ENCODE measurements at places on chromosomes 12 and 14.

GRCh38 chr12:124352839-124353238 is 57.9 kb downstream of the RFLNA start:
- no peak for DNase-seq

- DNase-seq = no peak
Observed at GRCh38 chr12:470133-470532, 10.4 kb downstream of the B4GALNT3 start.

- DNase-seq = no peak
Observed at GRCh38 chr12:52082669-52082987, 3.1 kb downstream of the SMIM41 start.

DNA sequence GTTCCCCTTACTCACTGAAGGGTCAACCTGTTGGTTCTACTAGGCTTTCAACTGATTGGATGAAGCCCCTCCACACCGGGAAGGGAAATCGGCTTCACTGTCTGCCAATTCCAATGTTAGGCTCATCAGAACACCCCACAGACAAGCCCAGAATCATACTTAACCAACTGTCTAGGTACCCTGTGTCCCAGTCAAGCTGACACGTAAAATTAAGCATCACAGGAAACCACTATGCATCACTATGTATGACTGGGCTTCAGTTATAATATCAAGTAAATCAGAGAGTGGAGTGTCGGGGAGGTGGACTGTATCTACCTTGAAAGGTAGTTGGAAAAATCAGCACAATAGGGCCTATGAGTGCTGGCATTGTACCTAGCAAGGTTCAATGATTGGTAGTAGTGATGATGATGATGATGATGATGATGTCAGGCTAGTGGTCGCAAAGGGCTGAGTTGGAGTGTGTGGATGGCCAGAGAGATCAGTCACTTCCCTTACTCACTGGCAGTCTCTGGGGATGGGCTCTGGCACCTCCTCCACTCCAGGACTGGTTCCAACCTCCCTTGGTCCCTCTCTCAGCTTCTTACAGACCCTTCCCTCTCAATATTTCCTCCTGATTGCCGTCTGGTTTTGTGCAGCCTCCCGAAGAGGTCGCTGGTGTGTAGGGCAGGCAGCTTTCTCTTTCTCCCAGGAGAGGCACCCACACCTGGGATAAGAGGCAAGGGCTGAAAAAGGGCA is 3.3 kb upstream of the ATG101 start:
- DNase-seq = no peak

DNA sequence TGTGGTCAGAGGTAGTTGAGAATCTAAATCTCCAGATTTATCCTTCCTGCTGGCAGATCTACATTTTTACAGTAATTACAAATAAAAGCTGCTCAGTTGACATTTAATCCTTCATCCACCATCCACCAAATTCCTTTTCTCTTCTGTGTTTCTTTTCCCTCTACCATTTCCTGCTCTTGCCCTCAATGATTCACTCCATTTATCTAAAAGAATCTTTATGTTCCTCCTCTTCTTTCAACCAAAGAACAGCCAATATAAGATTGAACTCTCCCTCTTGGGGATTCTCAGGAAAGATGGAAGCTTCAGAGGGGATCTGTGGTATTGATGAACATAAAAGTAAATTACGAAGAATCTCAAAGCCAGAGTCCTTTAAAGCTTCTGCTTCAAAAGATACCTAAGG is 4.4 kb downstream of the MAP4K5 start:
- DNase-seq = no peak
